Stimulated activated CD4-positive, alpha-beta T cell treated with anti-CD3 and anti-CD28 coated beads, Interleukin-1b, Interleukin-23, amount 100 ng/mL, for 24 hours (primary cell): ENCODE measurements at places on chromosomes 5 and 9.

GRCh38 chr9:99457981-99458380 lies 235.9 kb downstream of the SEC61B start:
- DNase-seq: no peak

GRCh38 chr5:137563646-137564397 lies 64.7 kb upstream of the SPOCK1 start:
- DNase-seq: no peak

GRCh38 chr5:3842591-3842990 lies 247.0 kb downstream of the IRX1 start:
- no peak for DNase-seq

DNA sequence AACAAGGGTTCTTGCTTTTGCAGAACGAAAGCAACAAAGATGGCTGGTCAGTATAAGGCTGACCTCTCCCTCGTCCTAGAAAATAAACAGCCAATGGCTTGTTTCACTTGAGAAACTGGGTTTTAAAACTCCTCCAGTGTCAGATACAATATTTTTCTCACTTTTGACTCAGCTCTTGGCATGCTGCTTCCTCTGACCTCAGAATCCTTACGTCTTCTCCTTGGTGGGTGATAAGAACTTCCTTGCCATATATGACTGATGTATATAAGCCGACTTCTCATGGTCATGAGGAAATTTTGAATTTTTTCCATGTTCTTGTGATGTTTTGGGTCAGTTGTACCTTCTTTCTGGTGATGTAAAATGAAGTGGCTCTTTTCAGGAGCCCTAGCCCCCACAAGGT lies 3.8 kb downstream of the ZNF618 start:
- DNase-seq: no peak

DNA sequence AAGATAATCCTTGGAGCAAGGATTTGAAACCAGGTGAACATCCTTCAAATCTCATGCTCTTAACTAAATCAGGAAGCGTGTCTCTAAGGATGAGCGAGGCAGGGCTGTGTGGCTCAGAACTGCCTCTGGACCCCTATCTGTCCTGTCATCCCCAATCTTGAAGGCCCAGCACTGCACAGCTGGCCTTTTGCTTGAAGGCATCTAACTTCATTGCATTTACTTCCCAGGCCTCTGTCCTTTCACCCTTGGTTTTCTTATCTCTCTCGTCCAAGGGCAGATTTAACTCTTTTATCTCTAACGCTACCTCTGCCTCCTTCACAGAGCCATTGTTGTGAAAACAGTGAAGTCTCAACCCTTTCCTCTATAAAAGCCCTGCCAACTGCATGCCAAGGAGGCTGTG lies 83.8 kb downstream of the UGCG start:
- DNase-seq: no peak
